GM13976 (cell line): ENCODE measurements at places on chromosomes 5 and 9.

- DNase-seq: peak; percentile 96
These were observed at the start of gene TMEM8B for GRCh38 chr9:35829084-35829763. Gene TMEM8B (plus strand): TSS chr9:35829228. CDS start chr9:35829448, 220 bp downstream.

GRCh38 chr9:92094655-92095054, 20.6 kb downstream of the SPTLC1 start:
- no peak for DNase-seq

GRCh38 chr5:173325091-173325698, 3.0 kb downstream of the STC2 start:
- DNase-seq: no peak

DNA sequence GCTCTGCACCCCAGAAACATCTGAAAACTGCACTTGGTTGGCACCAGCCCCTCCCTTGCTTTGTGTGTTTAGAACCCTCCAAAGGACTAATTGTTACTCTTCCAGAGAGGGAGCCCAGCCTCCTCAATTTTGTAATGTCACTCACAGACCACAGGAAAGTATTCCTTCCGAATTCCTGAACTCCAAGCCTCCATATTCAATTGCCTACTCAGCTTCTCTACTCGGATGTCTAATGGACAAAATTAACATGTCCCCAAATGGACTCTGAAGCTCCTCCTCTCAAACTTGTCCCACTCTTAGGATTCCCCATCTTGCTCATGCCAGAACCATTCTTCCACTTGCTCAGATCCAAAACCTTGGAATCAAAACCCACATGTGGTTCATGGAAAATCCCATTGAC, 3.9 kb upstream of the TMEM171 start:
- no peak for DNase-seq

GRCh38 chr5:135276151-135276550, 122.9 kb downstream of the MACROH2A1 start:
- no peak for DNase-seq
